ENCODE measurements at places on chromosomes 2 and 18.

- peak; percentile 22 for DNase-seq
Observed at GRCh38 chr2:105919826-105920225, 175.1 kb downstream of the NCK2 start.

- DNase-seq: no peak
Observed at GRCh38 chr2:191476901-191477300, 201.0 kb upstream of the NABP1 start.

- no peak for DNase-seq
Observed at GRCh38 chr2:4670331-4670730, 967.0 kb downstream of the DCDC2C start.

- DNase-seq: no peak
Observed at GRCh38 chr2:178450524-178450773, 526 bp downstream of the PRKRA start.

GRCh38 chr2:199734011-199734410 lies 117.0 kb downstream of the FTCDNL1 start:
- no peak for DNase-seq

GRCh38 chr2:232791518-232791917 lies 15.2 kb upstream of the KCNJ13 start:
- no peak for DNase-seq

Measured in stimulated activated CD4-positive, alpha-beta T cell treated with anti-CD3 and anti-CD28 coated beads, Interleukin-2, amount 100 ng/mL, for 4 hours (primary cell).